ENCODE measurements at places on chromosomes 7 and 10.

- no peak for DNase-seq
Measured at GRCh38 chr10:130404476-130405055, 268.4 kb downstream of the GLRX3 start.

GRCh38 chr10:76921383-76922010 lies 716.1 kb downstream of the KCNMA1 start:
- no peak for DNase-seq

GRCh38 chr7:27564881-27565482 lies 97.7 kb downstream of the HIBADH start:
- DNase-seq, result no peak

DNA sequence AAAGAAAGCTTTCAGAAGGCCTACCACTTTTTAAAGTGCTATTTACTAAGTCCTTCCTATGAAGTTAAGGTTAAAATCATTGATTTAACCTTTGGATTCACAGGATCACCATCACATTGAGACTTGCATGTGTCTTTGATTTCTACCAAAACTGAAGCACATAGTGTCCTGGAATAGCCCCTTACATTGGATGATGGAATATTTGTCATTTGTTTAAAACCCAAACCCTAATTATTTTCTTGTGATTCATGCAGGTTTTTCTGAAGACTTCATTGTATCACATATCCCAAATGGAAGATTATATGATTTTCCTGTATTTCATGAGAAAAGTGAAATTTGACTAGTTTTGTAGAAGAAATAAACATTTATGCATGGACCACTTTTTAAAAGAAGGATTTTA lies 3.3 kb downstream of the SEMA3A start:
- no peak for DNase-seq

GRCh38 chr7:489876-490275 lies 29.8 kb downstream of the PDGFA start:
- no peak for DNase-seq

GRCh38 chr7:51275532-51275931 lies 41.1 kb downstream of the COBL start:
- no peak for DNase-seq

GRCh38 chr10:91211675-91212074 lies 8.8 kb upstream of the PCGF5 start:
- no peak for DNase-seq

DNA sequence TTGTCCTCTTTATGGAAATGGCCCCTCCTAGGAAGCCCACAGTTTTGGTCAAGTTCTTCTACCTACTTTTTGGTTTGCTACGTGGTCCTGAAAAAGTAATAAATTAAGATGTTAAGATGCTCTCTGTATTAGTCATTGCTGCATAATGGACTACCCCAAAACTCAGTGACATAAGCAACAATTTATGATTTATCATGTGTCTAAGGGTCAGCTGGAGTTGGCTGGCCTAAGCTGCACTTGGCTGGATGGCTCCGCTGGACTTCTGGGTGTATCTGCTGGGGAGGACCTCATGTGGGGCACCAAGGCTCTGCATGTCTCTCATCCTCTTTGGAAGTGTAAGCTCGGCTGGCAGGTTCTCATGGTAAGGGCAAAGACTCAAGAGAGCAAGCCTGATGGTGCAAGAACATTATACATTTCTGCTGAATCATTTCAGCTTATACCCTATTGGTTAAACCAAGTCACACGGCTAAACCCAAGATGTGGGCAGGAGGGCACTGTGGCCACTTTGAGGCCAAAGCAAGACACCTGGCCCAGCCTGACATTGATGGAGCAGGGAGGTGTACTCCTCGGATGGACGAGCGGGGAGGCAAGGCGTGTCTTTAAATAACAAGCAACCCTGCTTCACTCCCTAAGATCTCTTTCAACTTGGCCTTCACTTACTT lies 47.7 kb downstream of the TBXAS1 start:
- DNase-seq, result no peak

DNA sequence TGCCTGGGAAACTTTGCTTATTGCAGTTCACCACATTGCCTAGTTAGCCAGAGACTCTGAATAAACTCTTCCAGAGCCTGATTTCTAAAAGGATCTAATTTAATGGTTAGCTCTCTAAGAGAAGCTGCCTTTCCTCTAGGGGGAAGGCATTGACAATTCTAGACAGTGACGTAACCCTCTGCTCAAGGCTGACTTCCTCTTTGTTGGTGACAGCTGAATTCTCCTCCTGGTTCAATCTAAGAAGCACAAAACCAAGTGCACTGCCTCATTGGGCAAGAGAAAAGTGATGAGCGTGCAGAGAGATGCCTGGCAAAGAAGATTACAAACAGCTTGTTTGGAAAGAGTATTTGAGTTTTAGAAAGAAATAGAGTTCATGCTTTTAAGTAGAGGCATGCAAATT lies 102.7 kb downstream of the MACC1 start:
- no peak for DNase-seq

Measured in cortex of kidney (tissue), 1 donor.